ENCODE measurements at places on chromosomes 5 and 9.

- no peak for DNase-seq
These were observed 1.6 kb downstream of the UNC13B start for GRCh38 chr9:35163413-35163812.

DNA sequence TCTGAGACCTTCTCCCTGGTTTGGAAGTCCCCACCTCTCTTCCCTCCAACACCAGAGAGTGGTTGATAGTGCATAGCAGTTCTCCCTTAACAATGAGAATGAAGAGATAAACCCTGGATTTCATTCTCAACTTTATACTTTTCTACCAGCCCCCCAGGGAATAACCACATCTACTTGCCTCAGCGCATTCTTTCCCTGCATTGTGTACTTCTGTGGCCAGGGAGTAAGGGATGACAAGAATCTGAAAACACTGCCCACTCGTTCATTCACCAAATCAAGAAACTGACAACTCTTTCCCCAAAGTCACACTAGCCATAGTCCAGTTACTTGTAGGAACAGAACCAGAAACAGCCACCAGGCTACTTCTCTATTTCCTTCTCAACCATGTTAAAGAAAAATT lies 46.0 kb upstream of the SPIN1 start:
- no peak for DNase-seq

GRCh38 chr5:15864536-15865215 lies 314.9 kb downstream of the MARCHF11 start:
- no peak for DNase-seq

- DNase-seq, result no peak
These were observed 45.2 kb upstream of the FAM240B start for GRCh38 chr9:38765101-38765500.

- no peak for DNase-seq
These were observed 68.3 kb downstream of the IQGAP2 start for GRCh38 chr5:76471406-76471805.
